ENCODE measurements at places on chromosomes 2 and 18.

GRCh38 chr2:206657087-206657486 lies 14.8 kb downstream of the FAM237A start:
- no peak for DNase-seq

GRCh38 chr2:239164335-239164871 lies 236.4 kb downstream of the HDAC4 start:
- no peak for DNase-seq

DNA sequence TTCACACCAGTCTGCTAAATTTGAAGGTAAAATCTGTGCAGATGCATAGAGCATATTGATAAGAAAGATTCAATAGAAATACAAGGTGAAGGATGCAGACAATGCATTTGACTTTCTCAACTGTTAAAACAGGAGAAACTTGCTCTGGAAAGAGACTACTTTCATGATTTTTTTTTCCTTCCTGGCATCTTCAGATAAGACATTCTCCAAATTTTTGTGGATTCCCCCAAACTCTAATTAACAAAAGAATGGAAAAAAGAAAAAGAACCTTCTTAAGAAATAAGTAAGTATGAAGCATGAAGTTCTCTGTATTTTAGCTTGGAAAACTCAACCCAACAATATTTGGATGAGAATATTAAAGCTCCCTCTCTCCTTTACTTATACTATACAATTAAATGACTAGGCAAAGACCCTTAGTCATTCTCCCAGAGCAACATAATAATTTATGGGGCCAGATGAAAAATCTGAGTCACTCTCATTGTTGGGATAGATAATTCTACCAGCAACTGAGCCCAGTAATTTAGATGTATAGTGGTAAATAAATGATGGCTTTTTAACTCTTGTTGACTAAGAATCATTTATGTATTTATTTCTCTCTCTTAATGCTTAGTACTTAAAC lies 298.7 kb upstream of the COL3A1 start:
- peak; percentile 79 for DNase-seq

- DNase-seq = no peak
Measured at GRCh38 chr2:140363131-140363530, 1582.9 kb upstream of the NXPH2 start.

DNA sequence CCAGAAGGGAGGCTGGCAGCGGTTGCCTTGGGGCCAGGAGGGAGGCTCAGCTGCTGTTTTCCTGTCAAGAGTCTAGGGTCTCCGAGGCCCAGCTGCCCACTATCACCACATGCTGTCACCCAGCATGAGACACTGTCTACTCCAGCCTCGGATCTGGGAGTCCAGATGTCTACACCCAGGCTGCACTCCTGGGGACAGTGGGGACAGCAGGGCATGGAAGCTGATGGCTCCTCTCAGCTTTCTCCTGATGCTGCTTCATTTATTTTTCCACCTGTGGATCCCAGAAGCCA lies 134.0 kb downstream of the PTGR3 start:
- DNase-seq = no peak

DNA sequence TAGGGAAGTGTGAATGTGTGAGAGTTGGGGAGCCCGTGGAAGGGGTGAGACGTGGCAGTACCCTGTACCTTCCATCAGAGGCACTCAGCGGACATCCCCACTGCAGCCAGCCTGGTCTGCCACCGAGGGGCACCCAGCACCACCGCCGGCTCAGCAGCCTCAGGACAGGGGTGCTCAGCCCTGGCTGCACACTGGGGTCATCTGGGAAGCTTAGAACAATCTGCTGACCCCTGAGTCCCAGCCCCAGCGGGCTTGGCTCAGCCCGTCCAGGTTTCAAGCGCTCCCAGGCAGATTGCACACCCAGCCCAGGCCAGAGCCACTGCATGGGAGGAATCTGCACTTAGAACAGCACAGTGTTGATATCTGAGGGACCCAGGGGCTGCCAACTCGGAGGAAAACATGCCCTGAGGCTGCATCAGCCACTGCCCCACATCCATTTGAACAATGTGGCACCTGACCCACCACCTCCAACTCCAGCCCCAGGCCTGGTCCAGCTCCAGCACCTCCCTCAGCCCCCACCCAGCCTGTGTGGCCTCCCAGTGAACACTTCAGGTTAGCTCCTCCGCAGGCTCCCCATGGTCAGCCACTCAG lies 147.1 kb upstream of the OTOS start:
- DNase-seq = peak; percentile 11

DNA sequence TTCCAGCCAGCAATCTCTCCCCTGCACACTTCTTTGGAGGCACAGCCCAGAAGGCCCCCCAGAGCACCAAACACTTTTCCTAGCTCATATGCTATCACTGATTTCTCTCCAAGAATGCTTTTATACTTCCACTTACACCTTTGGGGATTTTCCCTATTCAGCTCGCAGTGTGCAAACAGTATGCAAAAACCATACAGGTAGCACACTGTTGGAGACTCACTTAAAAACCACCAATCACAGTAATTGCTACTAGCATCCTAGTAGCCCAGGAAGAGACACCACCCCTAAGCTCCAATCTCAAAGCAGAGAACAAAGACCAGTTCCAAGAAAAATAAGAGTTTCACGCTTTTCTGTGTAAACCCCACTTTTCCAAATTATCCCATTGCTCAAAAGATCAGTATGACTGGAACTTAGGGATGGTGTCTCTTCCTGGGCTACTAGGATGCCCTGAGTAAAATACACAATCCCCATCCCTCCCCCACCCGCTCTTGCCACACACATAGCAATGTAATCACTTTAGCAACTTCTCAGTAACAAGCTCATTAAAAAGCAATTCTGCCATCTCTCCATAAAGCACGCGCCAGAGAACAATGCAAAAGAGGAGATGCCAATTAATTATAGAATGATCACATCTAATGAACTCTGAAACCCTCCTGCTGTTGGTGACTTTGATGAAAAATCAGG lies 43.0 kb downstream of the KLF7 start:
- peak; percentile 83 for DNase-seq

GRCh38 chr2:198371921-198372543 lies 567.6 kb downstream of the PLCL1 start:
- DNase-seq = peak; percentile 72

DNA sequence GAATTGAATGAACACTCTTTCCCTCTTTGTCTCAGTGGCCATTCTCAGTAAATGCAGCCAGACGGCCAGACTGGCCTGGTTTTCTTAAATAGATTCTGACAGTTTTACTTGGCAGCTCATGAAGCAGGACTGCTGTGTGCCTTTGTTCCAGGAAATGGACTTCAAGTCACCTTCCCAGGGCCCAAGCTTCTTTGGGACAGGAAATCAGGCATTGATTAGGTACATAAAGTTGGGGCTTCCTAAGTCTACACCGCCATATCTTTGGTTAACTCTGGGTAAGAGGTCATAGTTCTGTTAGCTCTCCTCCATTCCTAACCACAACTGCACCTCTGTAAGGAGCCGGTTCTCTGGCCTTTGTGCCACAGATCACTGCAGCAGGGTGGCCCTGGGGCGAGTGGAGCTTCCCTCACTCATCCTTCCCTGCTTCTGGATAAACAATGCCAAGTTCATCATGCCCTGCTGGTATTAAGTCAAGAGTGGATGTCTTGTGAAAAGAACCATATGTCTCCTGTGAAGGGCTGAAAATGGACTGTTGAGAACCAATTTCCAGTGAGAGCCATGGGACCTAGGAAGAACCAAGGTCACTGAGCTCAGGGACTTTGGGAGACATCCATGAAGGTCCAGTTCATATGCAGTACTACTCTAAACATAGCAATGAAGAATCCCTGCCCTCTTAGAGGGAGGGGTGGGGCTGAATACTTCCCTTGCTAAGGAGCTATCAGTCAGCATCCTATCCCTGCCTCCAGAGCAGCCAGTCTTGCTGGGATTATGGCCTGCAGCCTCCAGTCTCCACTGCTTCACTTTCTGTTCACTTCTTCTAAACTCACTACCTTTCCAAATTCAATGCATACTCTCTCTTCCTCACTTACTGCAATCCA lies 122.6 kb upstream of the XPO1 start:
- DNase-seq = no peak

DNA sequence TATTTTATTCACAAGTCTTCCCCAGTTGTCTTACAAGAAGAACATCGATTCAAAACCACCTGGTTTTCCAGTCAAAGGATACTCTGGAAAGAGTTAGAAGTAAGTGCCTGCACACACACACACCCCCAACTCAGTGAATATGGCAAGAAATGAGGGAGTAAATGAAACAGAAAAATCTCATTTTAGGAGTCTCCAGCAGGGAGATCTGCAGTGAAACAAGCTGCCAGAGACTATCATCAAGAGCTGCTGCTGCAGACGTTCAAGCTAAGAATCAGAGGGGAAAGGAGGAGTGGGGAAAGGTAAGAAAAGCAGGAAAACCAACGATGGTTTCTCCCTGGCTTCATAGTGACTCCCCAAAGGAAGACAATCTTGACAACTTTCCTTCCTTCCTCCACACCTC lies 2.4 kb downstream of the ALK start:
- DNase-seq = no peak

DNA sequence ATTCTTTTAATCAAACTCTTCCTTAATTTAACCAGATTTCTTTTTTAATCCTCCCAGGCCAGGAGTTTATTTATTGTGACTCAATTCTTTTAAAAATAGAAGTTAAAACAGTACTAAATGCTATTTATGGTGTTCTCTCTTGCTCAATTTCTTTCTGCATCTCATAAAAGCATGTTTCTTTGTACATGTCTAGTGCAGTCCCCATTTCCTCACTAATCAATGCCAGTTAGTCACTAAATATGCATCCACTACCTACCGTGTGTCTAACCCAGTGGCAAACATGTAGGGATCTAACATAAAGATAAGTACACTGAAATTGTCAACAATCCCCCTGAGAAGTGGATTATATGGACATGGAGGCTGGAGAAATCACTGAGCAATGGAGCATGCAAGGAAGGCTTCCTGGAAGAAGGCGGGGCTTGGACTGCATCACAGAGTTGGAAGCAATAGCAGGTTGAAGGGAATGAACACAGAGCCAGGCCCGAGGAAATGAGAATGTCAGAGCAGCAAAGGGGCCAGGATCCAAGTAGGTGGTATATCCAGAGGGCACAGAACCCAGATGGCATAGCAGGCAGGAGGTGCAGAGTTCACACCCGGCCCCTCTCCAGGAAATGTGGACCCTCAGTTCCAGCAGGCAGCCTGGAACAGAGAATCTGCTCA lies 105.3 kb upstream of the FOSL2 start:
- peak; percentile 82 for DNase-seq

DNA sequence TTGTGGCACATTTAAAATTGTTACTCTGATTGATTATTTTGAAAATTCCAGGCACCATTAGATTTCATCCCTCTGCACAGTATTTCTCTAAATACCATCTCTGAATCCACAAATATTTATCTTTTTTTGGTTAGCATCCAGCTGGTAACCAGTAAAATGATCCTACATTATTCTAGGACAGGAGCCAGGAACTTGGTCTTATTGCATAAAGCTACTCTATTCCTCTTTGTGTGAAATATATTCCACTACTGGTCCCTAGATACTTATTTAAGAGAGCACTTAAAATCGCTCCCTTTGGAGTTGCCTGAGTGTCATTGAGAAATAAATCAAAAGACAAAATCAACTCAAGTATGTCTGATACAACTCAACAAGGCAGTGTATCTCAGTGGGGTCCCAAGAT lies 7.4 kb upstream of the MBOAT2 start:
- peak; percentile 77 for DNase-seq

GRCh38 chr2:45649462-45649857 lies 2.0 kb upstream of the PRKCE start:
- peak; percentile 27 for DNase-seq

DNA sequence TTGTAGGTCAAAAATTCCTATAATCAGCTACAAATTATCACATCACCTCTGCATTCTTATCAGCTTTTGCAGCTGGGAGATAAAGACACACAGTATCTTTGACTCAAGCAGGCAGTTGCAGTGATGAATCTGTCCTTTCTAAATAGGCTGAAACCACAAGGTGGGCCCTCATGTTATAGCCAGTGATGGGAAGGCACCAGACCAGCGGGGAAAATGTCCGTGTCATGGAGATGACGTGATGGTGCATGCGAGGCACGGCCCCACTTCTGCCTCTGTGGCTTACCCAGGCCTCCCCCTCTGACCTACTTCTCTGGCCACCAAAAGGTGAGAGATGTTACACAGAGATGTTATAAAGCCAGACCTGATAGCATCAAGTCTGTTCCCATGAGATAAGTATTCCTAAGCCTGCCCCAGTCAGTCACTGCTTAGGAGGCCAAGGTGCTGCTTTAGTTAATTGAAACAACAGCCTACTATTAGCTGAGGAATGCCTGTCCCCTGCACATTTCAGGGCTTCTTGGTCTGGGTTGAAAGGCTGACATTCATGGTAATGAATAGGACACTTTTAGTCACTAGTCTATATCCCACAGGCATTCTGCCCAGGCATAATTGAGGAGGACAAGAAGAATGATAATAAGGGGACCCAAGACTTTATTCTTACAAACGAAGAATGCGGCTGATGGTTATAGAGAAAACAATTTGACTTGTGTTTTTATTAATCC lies 327.9 kb downstream of the LPIN1 start:
- peak; percentile 55 for DNase-seq

- DNase-seq = peak; percentile 72
Measured at GRCh38 chr2:132977812-132978529, 308.0 kb upstream of the LYPD1 start.

DNA sequence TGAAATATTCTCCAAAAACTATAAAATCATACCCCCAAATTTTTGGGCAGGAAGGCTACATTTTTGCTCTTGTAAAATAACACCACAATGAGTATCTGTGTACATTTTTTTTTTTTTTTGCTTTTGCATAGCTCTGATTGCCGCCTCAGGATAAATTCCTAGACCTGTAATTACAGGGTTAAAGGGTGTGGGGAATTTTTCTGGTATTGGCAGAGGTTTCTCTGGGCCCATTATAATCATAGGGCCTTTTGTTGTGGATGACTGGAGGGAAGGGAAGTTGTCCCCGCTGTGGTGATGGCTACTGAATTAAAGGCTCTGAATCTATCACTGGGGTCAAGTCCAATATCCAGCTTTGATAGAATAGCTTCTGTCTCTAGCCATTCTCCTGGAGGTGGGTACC lies 26.6 kb downstream of the CCDC195 start:
- no peak for DNase-seq

DNA sequence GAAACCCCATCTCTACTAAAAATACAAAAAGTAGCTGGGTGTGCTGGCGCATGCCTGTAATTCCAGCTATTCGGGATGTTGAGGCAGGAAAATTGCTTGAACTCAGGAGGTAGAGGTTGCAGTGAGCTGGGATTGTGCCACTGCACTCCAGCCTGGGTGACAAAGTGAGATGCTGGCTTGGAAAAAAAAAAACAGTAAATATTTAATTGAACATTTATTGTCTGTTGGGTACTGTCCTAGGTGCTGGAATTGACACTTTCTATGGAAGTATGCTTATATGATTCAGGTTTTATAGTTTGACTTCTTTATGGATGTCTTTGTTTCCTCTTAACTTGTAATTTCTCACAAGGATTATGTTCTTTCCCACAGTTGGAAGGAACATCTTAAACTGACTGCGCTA lies 633.1 kb upstream of the SETBP1 start:
- DNase-seq = no peak

DNA sequence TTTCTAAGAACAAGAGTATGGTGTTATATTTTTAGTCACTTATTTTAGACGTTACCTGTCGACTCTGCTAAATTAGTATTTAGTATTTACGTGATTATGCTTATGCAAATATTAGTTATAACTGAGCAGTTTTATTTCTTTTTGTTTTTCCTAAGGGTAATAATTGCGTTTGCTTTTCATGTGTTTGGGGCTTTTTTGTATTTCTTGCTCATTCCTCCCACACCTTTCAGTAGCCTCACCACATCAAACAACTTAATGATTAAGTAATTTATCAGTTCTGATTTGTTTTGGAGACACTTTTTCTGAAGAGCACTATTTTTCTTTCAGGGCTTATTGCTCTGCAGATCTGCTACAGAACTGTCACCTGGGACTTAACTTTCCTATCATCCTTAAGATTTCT lies 7.5 kb downstream of the SLC4A1AP start:
- DNase-seq = no peak

- peak; percentile 96 for DNase-seq
Measured at GRCh38 chr2:215664847-215665525, 229.1 kb upstream of the FN1 start.

All from EH (cell line).